ENCODE measurements at places on chromosomes 12 and 14.

- peak; percentile 66 for DNase-seq
These were observed 2.2 kb downstream of the OASL start for GRCh38 chr12:121036810-121037326.

DNA sequence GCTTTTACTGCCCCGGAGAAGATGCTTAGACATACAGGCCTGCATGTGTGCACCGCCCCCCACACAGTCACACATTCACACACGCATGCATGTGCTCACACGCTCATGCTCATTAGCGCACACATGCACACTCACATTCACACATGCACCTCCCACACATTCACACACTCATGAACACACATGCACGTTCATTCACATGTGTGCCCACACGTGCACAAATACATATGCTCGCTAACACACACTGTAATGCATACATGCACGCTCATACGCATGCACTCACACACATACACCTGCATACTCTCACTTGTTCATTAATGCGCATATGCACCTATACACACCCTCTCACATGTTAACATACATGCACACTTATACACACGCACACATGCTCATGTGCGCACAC lies 21.9 kb downstream of the TMEM132C start:
- no peak for DNase-seq

DNA sequence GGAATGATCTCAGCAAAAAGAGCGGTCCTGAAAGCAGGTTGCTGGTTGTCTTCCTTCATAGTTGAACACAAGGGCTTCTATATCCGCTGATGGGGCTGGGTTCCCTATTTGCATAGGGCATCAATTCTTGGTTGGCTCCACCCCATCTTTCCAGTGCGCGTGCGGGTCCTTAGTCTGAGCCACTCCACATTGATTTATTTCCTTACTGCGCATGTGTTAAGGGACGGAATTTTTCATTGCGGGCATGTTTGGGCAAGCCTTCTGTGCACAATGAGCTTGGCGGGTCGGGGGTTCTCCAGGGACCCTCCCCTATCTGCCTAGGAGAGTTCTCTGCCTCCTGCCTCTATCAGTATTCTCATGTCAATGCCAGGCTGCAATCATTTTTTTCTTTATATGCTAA lies 21.2 kb upstream of the DLGAP5 start:
- no peak for DNase-seq

- DNase-seq, result no peak
These were observed 27.5 kb downstream of the CCDC91 start for GRCh38 chr12:28217805-28218204.

DNA sequence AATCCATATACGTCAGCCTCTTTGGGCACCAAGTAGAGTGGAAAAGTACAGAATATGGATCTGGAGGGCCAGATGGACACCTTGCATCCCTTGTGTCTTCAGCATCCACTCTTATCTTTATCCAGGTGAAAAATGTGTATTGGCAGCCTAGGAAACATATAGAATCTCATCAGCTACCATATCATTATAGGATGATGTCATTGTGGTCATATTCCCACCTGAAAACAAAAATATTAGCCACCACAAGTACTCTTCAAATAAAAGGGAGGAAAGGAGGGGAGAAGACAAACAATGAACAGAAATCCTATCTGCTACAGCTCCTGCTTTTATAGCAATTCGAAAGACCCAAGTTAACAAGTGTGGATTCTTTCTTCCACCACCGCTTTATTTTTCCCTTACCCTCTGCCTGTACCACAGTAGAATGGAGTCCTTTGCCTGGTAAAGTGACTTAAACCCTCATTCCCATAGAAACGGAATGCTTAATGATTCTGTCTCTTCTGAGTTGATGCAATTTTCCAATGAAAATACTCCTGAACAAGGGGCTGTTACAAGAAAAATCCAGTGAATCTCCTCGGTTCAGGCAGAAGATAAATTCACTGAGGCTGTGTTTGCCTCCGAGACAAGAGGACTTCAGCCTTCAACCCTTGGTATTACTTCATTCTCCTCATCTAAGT lies 13.8 kb upstream of the IL26 start:
- DNase-seq, result no peak

GRCh38 chr12:50220363-50220995 lies 53.3 kb upstream of the CERS5 start:
- no peak for DNase-seq

DNA sequence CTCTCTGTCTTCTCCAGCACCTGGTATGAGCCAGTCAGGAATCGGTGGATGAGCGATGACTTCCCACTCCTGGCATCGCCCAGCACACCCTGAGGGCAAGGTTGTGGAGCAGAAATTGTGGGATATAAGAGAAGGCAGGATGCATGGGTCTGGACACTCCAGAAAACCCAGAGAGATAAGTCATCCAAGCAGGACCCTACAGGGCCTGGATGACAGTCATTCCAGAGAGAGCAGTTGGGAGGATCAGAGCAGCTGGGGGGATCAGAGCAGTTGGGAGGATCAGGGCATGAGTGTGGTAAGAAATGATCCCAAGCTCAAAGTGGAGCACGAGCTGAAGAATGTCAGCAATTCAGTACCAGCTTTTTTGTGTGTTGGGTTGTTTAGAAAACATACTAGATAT lies 4.0 kb downstream of the AGAP2 start:
- no peak for DNase-seq

GRCh38 chr12:12807970-12808702 lies 5.0 kb upstream of the DDX47 start:
- peak; percentile 75 for DNase-seq

GRCh38 chr14:63454436-63454835 lies 88.7 kb downstream of the PPP2R5E start:
- no peak for DNase-seq

- no peak for DNase-seq
These were observed 242.2 kb downstream of the SOX5 start for GRCh38 chr12:23707270-23707669.

- no peak for DNase-seq
These were observed 21.1 kb upstream of the AKAP6 start for GRCh38 chr14:32307881-32308582.

DNA sequence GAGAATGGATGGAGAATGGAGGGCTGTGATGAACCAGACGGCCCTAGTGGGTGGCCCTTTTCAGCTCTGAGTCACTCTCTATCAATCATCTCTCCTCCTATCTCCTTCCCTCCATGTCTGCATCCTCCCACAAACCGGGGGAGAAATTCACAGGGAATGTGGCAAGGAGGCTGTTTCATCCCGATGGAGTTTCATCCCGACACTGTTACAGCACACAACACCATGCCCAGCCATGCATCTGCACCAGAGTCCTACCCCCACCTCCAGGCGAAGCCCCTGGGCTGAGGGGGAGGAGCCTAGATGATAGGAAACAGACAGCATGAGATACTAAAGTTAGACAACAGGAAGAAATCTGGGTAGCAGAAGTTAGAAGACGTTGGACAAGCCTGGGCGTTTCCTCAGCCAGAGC lies 20.8 kb downstream of the SLC8B1 start:
- DNase-seq, result no peak

- DNase-seq, result no peak
These were observed 4.2 kb downstream of the RNASE9 start for GRCh38 chr14:20556500-20557211.

- no peak for DNase-seq
These were observed 94.9 kb downstream of the PPM1H start for GRCh38 chr12:62839869-62840660.

DNA sequence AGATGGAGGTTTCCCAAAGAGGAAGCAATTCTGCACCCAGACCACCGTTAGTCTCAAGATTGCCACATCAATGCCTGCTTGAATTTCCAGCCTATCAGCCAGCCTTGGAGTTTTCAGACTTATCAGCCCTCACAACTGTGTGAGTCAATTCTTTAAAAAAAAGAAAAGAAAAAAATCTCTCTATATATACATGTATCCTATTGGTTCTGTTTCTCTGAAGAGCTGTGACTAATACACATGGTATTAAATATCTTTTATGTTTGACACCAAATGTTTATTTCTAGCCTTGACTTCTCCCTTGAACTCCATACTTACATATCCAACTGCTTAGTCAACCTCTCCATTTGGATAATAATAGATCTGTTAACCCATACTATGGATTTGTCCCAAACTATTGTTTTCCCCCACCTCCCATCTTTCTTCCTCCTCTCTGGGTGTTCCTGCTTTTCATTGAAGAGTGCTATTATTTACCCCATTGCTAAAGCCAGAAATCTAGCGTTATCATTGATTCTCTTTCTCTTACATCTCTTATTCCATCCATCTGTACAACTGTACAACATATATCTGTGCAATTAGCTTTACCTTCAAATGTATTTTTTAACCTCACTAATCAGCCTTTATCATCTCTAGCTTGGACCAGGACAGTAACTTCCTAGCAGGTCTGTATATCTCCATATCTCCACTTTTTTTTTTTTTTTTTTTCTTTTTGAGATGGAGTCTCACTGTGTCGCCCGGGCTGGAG lies 22.7 kb upstream of the EID3 start:
- no peak for DNase-seq

- DNase-seq, result no peak
These were observed 152.4 kb downstream of the VRK1 start for GRCh38 chr14:96949594-96949993.

DNA sequence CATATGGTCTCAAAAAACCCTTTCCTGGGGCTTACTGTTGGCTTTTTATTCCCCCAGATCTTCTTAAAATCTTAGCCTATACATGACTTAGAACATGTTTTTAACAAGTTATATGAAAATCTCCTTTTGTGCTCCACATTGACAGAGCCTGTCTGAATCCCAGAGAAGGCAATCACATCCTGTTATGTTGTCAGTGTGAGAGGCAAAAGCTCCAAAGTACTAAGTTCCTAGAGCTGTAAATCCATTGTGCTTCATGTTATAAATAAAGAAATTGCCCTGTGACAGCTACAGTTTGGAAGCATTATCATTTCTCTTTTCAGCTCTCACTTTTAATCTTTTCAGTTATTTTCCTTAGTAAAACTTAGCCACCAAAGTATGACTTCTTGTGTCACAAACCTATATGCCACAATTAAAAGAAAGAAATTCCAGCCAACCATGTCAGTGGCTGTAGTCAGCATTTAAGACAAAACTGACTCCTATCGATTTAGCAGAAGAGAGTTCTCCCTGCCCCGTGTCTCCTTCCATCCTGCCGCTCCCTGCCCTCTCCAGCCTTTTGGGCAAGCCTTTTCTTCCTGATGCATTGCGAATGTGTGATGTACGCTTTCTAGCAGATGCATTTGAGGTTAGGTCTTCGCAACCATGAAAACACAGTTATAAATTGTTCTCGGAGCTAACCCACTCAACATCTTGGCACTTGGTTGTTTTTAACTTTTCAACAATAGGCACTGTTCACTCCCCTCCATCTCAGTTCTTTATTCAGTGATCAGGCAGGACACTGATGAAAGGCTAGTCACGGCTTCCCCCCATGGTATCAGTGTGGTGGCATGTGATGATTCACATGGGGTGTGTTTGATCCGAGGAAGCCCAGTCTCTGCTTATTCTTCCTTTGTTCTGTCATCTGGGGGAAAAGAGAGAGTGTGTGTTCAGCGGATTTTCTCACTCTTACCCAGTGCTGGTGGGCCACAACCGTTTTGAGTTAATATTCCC lies 143.5 kb downstream of the SSPN start:
- no peak for DNase-seq

DNA sequence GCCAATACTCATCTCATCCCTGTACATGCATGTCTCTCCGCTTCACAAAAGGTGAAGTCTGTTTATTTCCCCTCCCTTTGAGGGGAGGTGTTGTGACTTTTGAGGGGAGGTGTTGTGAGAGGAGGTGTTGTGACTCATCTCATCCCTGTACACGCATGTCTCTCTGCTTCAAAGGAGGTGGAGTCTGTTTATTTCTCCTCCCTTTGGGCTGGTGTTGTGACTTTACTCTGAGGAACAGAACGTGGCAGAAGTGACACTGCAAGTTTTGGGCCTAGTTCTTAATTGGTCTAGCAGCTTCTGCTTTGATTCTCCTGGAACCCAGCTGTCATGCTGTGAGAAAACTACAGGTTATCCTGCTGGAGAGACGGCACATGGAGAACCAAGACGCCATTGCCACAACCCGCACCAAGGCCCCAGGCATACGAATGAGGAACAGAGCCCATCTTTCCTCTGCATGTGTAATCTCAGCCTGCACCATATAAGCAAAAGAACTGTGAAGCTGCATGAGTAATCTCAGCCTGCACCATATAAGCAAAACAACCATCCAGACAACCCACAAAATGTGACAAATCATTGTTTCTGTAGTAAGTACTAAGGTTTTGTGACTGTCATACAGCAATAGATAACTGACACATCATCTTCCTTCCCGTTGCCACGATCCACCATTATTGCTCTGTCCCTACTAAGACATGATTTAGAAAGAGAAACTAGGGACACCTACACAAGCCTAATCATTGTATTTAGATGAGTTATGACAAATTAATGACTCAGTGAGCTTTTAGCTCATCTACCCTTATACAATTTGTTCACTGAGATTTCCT lies 30.0 kb downstream of the GALNT4 start:
- DNase-seq, result peak; percentile 19

- no peak for DNase-seq
These were observed 32.8 kb upstream of the BATF start for GRCh38 chr14:75489480-75489837.

DNA sequence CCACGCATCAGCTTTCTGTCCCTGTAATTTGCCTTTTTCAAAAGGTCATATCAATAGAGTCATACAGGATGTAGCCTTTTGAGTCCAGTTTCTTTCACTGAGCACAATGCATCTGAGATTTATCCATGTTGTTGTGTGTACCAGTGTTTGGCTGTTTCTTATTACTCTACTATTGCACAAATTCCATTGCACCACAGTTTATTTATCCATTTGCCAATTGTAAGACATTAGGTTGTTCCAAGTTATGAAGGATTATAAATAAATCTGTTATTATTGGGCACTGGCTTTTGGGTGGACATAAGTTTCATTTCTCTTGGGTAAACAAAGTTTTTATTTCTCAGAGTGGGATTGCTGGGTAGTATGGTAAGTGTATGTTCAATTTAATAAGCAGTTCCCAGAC lies 68.3 kb upstream of the TBPL2 start:
- DNase-seq, result no peak

DNA sequence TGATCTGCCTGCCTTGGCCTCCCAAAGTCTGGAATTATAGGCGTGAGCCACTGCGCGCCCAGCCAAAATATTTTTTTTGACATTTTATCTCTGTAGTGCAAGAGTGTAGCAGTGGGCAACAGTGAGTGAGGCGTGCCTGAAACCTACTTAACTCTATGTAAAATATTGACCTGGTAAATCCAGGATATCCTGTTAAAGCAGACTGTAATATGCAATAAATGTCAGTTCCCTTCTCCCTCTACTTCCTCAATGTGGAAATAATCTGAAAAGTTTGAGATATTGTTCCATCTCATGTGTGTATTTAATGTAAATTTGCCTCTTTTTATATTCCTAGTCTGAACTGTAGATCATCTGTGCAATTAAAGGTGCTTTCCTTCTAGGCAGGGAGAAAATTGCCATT lies 9.5 kb upstream of the CDK17 start:
- no peak for DNase-seq

GRCh38 chr12:123886931-123887582 lies 85.6 kb downstream of the CCDC92 start:
- DNase-seq, result no peak

DNA sequence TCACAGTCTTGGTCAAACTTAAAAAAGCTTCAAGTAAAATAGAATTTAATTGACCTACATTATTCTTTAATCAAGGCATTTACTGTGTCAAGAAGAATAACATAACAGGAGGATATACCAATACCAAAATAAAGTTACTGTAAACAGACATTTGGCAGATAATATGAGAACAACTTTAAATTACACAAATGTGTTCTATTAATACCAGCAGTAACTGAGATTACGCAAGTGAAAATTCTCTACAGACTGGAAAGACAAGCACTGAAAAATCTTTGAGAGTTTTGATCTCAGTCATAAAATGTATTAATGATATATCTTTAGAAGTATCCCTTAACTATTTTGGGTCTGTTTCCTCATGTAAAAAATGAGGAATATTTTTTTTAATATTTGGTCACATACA lies 169.2 kb upstream of the SOX5 start:
- DNase-seq, result no peak
